ENCODE measurements at places on chromosomes 2 and 18.

DNA sequence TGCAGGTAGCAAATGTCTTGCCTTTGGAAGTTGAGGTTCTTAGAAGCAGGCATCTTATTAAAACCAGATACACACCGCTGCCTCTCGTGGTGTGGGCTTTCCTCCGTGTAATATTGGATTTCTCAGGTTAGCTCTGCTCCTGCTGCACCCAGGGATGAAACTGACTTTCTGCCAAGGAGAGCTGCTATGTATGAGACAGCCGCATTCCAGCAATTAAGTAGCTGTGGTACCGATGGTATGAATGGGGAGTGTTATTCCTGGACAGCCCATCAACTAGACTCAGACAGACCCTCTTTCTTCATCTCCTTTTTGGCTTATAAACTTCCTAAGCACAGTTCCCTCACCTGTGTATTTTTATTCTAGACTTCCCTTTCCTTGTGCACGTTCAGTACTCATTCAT, 6.8 kb upstream of the EHD3 start:
- DNase-seq: no peak

DNA sequence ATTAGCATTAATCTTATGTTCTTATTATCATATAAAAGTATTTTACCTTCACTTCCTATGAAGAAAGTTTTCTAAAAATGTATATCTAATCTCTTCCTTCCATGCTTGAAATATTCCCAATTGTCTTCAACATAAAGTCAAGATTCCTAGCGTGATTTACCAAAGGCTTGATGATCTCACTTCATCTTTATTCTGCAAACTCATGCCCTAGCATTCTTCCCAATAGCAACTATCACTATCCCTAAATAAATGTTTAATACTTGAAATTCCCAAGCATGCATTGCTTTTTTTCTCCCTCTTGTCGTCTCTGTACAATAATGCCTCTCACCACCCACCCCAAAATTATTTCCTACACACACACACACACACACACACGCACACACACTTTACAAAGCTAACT, 125.8 kb downstream of the VWC2L start:
- DNase-seq: no peak

GRCh38 chr2:1453561-1453960, 40.3 kb downstream of the TPO start:
- DNase-seq: no peak

DNA sequence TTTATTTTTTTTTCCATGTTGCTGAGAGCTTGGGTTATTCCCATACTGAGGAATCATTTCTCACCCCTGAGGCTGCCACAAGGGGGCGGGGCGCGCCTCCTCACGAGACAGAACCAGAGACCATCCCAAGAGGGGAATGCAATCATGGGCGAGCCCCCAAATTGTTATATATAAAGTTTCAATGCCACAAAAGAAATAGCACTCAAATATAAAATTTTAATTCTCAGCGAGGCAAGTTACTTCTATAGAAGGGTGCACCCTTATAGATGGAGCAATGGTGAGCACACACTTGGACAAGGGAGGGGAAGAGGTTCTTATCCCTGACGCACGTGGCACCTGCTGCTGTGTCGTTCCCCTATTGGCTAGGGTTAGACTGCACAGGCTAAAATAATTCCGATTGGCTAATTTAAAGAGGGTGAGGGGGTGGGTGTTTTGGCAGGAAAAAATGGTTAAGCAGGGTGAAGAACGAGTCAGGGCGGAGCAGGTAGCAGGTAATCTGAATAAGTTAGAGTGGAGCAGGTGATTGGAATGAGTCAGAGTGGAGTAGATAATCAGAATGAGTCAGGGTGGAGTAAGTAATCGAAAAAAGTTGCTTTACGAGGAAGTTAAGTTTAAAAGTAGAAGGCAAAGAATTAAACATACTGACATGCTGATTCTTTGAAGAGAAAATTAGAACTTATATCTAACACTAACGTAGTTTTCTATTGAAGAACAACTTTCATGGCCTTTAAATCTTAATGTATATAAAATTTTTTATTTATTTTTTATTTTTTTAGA, 177.5 kb downstream of the MTCL1 start:
- no peak for DNase-seq

- no peak for DNase-seq
Measured at GRCh38 chr18:56152551-56153310, 485.7 kb downstream of the TXNL1 start.

GRCh38 chr2:241052677-241053360, 49.3 kb downstream of the MTERF4 start:
- DNase-seq: no peak
